ENCODE measurements at places on chromosomes 3 and 15. TPM values are rescaled to one million over a fixed set of nuclear protein-coding genes. Genes with fewer than 3 reads are reported as not detected.

Gene KIF7
- total RNA-seq = 18.2 TPM

Gene CRABP1
- total RNA-seq = 5.2 TPM

Gene P2RY14
- not detected for total RNA-seq

DNA sequence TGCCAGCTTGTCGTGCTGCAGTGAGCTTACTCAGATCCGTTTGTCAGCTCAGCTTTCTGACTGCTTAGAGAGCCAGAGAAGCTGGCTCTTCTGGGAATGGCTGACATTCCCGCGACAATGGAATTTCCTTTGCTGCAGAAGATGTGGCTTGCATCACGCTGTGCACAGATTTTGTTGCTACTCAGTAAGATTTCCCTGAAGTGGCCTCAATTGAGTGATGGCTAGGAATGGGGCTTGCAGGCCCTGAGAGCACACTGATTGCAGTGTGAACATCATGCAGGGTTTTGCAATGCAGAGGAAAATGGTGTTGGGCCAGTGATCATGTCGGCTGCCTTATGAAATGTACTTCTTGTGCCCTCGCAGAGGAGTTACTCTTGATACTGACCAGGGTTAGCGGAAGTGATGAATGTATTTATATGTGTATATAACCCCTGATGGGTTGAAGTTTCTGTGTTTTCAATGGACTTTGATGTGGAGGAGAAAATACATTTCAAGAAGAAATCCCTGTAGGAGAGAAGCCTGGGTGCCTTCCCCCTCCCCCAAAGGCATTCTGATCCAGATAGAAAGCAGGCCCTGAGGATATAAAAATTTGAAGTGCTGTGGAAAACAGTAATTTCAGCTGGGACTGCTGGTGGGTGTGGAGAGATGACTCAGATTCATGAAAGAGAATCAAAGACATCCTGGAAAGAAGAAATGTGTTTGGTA lies 102.5 kb upstream of the PDZRN3 start:
- H3K27me3 ChIP-seq = no peaks in the 10 kb centered on the region
- H3K27ac ChIP-seq = peak overlapping the region; percentile 86
- H3K4me3 ChIP-seq = peak overlapping the region; percentile 51
- H3K36me3 ChIP-seq = no peaks in the 10 kb centered on the region

DNA sequence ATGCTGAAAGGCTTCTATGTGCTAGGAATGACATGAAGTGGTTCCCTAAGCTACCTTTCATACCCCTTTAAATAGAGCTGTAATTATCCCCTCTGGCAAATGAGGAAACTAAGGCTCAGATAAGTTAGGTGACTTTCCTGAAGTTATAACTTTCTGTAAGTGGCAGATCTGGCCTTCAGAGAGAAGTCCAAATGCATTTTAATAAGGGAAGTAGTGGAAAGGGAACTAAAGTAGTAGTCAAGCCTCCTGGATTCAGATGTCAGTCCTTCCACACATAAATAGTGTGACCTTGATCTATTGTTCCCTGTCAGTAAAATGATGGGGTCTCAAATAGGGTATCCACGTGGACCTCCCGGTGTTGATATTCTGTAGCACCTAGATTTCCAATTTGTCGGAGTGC lies 277.7 kb downstream of the EDEM1 start:
- no peaks in the 10 kb centered on the region for H3K27me3 ChIP-seq
- no peak overlapping the region for H3K27ac ChIP-seq
- no peaks in the 10 kb centered on the region for H3K4me1 ChIP-seq
- H3K36me3 ChIP-seq = no peaks in the 10 kb centered on the region

- H3K4me1 ChIP-seq = no peaks in the 10 kb centered on the region
- H3K4me3 ChIP-seq = no peak overlapping the region
- H3K27me3 ChIP-seq = no peaks in the 10 kb centered on the region
- no peak overlapping the region for H3K27ac ChIP-seq
- DNase-seq = no peak
These were observed 110.5 kb downstream of the SNRPN start for GRCh38 chr15:25065286-25065685.

DNA sequence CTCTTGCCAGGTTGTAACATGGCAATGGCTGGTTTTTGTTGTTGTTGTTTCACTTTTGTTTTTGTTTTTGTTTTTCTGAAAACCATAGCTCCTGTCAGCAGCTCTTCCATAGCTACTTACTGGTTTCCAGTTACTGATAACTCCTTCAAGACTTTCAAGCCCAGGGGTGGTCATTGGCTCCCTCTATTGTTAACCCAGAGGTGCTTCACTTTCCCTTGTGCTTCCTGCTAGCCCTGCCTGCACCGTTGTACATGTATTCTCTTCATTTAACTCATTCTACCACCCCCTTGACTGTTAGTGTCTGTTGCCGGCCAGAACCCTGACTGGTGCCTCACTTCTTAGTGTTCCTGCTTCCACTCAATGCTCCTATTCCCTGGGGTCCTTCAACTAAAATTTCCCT lies 4.2 kb upstream of the TRAT1 start:
- no peak overlapping the region for H3K27ac ChIP-seq
- no peaks in the 10 kb centered on the region for H3K4me1 ChIP-seq
- no peak overlapping the region for H3K4me3 ChIP-seq
- H3K36me3 ChIP-seq = no peaks in the 10 kb centered on the region
